A172 (cell line): ENCODE measurements at places on chromosomes 1 and 21. TPM values are rescaled to one million over a fixed set of nuclear protein-coding genes. Genes with fewer than 3 reads are reported as not detected.

- no peak for DNase-seq
These were observed 99.0 kb upstream of the RAB4A start for GRCh38 chr1:229171934-229172333.

DNA sequence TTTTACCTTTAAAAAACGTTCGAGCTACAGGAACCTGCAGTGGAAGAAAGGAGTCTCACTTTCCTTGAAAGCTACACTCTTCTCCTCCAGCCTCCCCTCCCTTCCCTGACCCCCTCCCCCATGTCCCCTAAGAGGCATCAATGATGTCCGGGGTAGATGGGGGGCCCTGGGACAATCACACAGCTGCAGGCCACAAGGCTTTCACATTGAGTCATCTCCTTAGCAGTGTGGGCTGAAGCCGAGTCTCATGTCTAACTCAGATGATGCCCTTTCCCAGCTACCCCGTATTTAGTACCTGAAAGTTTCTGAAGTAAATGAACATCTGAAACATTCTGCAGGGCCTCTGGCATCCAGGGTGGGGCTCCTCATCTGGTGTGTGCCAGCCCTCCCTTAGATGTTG lies 6.3 kb upstream of the GPR25 start:
- no peak for DNase-seq

DNA sequence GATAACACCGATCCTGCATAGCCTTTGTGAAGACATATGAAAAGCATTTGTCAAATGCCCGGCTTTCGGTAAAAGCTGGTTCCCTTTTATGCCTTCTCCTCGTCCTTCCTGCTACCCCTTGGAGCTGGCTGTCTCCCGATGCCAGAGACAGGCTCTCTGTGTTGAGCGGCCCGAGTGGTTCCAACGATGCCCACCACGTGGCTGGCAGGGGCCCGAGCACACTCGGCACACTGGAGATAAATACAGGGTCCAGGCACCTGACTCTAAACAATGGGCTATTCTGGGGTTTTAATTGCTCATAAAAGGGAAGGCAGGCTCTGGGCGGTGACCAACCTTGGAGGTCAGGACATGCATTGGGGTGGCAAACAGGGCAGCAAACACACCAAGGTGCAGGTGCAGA lies 207.1 kb downstream of the HIVEP3 start:
- DNase-seq: no peak

- no peak for DNase-seq
These were observed 15.4 kb upstream of the TENT5C start for GRCh38 chr1:117590273-117590925.

DNA sequence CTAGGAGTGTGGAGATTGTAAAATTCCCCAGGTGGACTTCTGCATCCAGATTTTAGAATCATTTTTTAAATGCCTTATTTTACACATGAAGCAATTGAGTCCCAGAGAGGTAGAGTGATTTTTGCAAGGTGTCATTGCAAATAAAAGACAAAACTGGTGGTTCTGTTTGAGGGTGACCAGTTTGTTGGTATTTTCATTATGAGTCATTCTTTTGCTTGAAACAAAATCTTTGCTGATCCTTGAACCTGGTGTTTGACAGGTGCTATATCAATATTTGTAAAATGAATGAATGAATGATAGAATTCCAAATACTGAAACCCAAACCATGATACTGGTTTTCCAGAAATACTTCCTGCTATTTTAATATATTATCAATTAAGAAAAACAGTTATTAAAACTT lies 44.1 kb downstream of the TTC3 start:
- no peak for DNase-seq

DNA sequence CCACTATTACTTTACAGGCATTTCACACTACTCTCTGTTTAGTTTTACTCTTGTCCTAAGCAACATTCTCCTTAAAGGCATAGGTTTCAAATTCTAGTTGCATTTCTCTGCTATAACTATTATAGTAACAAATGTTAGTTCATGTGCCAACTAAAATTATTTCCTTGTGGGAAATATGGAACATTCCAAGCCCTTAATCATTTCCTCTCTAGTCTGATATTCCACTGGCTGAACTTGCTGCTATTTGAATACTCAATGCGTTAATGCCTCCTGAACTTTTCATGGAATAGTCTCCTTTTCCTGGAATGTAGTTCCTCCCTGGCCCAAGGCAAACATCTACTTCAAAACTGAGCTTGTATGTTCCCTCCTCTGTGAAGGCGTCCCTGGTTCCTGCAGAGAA lies 19.3 kb upstream of the TBX19 start:
- DNase-seq: peak; percentile 60

- no peak for DNase-seq
These were observed 72.3 kb downstream of the CAMK2N1 start for GRCh38 chr1:20413776-20414140.

DNA sequence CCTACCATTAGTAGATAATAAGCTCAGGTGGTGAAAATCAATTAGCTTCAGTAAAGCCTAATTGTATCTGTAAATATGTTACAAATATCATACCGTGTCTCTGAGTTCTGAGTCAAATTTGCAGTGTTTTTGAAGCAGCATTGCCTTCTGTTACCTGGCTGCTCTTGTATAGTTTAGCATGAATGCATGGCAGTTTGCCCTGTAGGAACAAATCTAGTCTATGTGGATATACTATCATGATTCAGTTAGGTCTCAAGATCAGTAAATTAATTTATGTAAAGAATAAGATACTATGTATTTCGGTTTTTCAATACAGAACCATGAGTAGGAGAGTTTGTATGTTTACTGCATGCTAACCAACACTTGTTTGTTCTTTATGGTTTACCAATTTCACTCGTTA lies 240.6 kb upstream of the C1orf105 start:
- DNase-seq: no peak

DNA sequence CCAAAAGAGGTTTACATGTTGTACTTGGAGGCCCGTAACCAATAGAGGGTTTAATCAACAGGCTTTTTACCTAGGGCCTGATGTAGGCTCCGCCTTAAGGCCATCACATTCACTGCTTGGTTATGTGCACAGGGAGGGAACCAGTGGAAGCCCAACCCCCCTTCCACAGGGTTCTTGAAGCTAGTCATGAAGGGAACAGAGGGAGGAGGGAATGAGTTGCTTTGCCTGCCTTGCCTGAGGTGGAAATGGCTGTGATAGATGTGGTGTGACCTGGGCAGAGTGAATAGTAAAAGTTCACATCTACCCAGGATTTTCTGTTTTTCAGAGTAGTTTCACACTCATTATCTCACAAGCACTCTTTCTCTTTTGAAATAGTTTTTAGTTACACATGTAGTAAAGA lies 215.1 kb downstream of the ST6GALNAC3 start:
- DNase-seq: no peak

GRCh38 chr1:207402744-207403143 lies 51.4 kb upstream of the CR2 start:
- DNase-seq: no peak

DNA sequence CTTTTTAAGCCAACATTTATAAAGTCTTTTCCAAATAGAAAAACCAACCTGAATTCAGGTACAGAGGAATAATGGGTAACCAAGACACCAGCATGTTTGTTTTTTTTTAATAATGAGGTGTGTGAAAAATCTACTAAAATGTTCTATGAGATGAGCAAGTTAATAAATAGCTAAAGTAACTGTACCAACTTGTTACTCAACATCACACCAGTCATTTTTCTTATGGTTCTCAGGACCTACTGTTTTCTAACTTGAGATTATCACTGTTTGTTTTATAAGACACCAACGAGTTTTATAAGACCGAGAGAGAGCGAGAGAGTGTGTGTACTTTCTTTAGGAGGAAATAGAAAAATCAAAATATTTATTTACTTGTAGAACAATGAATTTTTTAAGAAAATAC lies 12.4 kb downstream of the ELK4 start:
- no peak for DNase-seq

DNA sequence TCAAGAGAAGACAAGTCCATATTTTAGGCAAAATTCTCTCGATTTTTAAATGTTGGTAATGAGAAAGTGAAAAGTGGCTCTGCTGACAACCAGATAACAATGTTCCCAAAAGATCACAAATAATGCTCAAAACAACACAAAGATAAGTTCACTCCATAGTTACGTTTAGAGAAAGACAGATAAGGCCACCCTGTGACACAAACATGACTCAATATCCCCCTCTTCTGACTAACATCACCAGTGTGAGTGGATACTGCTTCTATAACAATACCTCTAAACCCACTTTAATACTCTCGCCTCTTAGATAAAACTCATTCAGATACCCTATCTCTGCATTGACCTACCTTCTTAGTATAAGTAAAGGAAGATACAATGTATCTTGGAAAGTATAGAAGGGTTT lies 51.2 kb upstream of the RGS7 start:
- DNase-seq: peak; percentile 72

- DNase-seq: no peak
These were observed 22.4 kb upstream of the TGFB2 start for GRCh38 chr1:218322762-218323161.

DNA sequence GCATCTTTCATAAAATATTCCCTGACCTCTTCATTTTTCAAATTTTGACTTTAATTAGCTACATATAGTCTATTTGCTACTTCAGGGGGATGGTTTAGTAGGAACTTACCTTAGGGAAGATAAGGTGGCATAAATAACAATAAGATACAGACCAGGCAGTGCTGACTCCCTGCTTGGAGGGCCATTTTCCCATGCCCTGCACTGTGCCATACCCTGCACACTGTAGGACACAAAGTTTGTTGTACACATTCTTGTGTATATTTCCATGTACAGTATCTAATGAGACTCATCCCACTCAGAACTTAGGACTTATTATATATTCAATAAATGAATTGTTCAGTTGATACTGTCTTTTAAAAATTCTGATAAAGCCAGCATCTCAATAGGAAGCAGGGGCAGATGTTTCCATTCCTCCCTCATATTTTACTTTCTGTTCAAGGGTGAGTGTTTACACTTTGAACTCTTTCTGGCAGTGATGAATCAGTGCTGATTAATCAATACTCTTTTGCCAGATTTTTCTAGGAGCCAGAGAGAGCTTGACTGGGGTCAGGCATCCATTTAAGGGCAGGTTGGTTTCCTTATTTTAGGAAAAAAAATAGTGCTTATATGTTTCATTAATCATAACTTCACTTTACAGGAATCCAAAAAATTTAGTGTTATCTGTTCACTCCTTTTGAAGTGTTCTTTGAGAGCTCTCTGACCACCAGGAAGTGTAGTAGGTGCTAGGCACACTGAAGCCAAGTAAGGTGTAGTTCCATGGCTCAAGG lies 30.6 kb downstream of the MPZL1 start:
- DNase-seq: no peak

DNA sequence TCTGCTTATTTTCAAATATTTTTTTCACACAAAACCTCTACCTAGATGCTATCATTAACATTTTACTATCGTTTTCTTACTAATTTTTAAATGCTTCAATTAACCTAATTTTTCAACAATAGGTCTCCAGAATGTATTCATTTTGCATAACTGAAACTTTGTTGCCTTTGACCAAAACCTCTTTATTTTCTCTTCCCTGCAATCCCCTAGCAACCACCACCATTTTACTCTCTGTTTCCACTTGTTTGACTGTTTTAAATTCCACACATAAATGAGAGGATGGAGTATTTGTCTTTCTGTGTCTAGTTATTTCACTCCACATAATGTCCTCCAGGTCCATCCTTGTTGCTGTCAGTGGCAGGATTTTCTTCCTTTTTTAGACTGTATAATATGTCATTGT lies 9.5 kb upstream of the F13B start:
- DNase-seq: no peak

- no peak for DNase-seq
These were observed 9.4 kb upstream of the FAM76A start for GRCh38 chr1:27716262-27716895.

DNA sequence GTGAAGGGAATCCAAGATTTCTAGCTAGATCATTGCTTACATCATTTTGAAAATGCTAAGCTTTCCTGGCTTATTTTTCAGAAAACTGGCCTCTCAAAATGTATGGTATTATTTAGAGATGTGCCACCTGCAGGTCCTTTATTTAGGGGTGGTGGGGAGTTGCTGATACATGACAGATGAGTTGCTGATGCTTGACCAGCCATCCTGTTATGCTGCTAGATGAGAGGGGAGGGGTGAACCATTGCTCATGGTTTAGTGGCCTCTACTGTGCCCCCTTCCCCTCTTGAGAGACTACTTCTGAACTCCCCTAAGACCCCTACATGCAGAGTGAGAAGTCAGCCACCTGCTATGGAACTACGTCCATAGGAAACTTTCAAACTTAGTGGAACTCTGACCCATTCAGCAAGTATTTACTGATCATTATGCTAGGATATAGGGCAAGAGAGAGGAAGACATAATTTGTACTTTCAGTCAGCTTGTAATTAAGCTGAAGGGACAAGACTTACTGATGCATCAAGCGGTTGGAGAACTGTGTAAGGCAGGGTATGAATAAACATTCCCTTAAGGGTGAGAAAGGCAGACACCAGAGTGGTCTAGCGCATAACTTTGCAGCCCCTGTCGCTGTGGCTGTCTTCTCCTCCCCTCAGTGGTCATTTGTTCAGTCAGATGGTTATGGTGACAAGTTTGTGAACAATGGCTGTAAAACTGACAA lies 34.6 kb downstream of the SLAMF6 start:
- no peak for DNase-seq

GRCh38 chr1:51901151-51901550 lies 22.6 kb upstream of the NRDC start:
- DNase-seq: no peak

GRCh38 chr21:35316933-35317332 lies 267.8 kb upstream of the RUNX1 start:
- DNase-seq: peak; percentile 87

The GPR52 gene
- total RNA-seq: 0.17 TPM in 1 of 2 replicates, not detected in the other

The GPR161 gene
- total RNA-seq: 26.0 and 26.1 TPM in 2 replicates

The CFAP107 gene
- total RNA-seq: not detected in 2 replicates

The SNX27 gene
- 23.7 and 28.7 TPM in 2 replicates for total RNA-seq

The USP21 gene
- total RNA-seq: 5.2 and 5.7 TPM in 2 replicates
